ENCODE measurements at places on chromosomes 1 and 21.
A peak's percentile ranks its signal among the peaks of the same experiment; 100 is the strongest.

GRCh38 chr1:55375617-55376258, 160.6 kb upstream of the USP24 start:
- DNase-seq = peak; percentile 72

DNA sequence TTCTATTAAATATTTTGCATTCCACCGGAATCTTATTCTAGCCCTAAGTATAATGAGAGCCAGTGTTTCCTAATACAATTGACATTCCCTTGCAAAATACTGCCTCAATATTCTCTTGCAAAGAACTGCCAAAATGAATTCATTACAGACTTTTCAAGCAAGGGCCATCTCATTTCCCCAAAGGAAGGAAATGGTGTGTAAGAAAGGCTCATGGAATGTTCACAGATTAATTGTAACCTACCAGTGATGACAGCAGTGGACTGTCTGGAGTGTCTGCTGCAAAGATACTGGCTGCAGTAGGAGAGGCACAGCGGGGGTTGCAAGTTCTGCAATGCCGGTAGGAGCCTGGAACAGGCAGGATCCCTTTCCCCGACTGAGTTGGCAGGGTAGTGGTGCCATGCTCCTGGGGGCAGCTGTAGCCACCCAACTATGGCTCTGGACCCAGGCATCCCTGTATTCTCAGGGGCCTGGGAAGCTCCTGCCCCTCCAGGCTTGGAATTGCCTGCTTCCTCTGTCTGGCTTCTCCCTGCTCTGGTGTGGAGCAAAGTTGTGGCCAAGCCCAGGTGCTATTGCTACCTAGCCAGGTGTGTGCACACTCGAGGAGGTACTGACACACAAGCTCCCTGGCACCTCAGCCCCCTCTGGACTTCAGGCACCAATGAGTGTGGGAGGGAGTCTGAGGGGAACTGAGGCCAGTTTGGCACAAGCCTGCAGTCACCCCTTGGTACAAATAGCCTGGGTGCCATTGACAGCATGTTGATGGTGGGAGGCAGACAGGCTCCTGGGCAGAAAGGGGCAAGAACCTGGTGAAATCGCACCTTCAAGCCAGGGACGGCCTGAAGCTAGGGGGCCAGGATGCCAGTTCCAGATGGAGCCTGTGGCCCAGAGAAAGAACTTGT, 1371.0 kb downstream of the KCNT2 start:
- DNase-seq = no peak

- no peak for DNase-seq
These were observed 3.0 kb downstream of the PTPN22 start for GRCh38 chr1:113868387-113869083.

- DNase-seq = no peak
These were observed 642.2 kb downstream of the PTPRU start for GRCh38 chr1:29878501-29878900.

GRCh38 chr1:50416150-50416527, 7.1 kb downstream of the DMRTA2 start:
- no peak for DNase-seq

DNA sequence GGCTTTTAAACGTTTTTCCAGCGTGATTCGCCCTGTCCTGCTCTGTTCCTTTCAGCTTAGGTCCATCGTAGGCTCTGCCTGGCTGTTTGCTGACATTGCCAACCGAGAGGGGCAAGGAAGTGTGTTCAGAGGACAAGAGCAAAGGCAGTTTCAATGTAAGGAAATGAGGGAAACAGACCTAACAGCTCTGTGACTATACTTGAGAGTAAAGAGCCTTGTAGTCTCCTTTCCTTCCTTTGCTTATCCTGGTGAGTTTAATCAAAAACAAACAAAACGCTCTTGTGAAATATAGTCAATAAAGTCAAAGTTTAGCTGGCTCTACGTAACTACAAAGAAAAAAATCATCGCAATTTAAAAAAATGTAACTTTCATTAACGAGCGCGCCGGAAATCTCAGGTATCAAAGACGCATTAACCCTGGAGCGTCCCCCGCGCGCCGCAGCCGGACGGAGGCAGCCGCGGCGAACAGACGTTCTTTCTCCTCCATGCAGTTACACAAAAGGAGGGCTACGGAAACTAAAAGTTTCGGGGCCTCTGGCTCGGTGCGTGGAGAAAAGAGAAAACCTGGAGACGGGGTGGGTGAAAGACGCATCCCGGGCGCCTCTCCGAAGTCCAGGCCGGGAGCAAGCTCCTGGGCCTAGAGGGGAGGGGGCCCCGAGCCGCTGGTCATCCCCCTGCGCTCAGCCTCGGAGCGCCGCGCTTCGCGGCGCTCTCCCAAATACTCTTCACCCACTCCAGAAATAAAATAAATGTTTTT, 617 bp upstream of the ADGRL2 start:
- no peak for DNase-seq

- no peak for DNase-seq
These were observed 642.3 kb downstream of the RWDD3 start for GRCh38 chr1:95876276-95876675.

- no peak for DNase-seq
These were observed 17.1 kb upstream of the HDAC1 start for GRCh38 chr1:32274646-32275340.

GRCh38 chr1:32184650-32185049, 5.2 kb downstream of the TXLNA start:
- DNase-seq = no peak

DNA sequence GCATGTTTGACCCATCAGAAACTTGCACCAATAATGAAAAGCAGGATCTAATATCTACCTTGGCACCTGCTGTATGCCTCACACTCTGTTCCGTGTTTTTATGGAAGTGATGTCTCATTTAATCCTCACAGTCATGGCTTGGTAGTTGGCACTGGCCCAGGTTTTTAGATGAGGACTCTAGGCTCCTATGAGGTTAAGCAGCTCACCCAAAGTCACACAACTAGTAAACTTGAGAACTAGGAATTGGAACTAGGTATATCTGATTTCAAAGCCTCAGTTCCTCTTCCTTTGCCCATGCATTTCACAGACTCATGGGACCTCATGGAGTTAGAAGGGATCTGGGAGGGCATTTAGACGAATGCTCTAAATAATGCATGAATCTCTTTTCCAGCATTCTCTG, 21.3 kb upstream of the TARBP1 start:
- DNase-seq = no peak

- no peak for DNase-seq
These were observed 47.3 kb upstream of the GPR37L1 start for GRCh38 chr1:202075389-202075788.

DNA sequence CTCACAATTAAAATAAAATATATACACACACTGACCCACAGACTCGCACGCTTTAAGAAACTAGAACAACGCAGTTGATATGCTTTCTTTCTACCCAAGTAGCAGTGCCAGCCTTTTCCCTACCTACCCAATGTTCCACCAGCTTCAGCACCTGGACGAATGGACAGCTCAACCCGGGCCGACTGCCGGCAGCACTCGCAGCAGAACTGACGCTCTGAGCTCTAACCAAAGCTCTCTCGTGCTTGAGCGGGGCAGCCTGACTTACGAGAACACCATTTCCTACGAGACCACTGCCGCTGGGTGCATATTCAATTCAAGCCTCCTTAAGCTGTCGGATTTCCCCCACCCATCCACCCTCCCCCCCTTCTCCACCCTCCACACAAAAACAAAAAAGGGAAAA, 127.4 kb upstream of the DPYD start:
- peak; percentile 49 for DNase-seq

DNA sequence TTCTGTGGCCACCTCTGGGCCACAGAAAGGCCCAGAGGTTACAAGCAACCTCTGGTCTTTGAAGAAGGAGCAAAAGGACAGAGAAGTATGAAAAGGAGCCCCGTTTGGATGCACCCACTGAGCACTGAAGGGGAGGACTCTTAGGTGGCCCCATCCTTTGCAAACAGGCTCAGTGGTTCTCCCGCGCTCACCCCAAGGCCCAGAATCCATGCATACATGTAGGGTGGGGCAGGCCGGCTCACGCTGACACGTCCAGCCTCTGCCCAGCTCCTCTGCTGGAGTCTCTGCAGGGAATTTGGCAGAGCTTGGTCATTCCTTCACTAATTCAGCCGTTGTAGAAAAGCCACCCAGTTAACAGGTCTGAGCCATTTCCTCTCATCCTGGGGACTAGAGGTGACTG, 61.3 kb upstream of the AJAP1 start:
- no peak for DNase-seq

DNA sequence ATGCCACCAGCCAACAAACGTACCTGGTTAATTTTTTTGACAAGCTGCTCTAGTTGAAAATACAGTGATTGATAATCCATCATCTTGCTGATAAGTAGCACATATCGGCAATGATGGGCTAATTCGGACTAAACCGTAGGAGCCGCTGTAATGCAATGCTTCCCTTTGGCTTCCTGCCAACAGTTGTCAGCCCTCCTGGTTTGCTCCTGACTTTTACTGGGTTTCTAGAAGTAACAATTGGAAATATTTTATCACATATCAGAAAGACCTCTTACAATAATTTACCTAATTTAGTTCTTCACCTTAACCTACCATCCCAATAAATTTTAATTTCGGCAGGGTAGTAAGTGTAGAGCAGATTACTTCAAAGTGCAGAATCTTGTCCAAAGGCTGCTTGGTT, 148.5 kb downstream of the DHRS3 start:
- DNase-seq = no peak

DNA sequence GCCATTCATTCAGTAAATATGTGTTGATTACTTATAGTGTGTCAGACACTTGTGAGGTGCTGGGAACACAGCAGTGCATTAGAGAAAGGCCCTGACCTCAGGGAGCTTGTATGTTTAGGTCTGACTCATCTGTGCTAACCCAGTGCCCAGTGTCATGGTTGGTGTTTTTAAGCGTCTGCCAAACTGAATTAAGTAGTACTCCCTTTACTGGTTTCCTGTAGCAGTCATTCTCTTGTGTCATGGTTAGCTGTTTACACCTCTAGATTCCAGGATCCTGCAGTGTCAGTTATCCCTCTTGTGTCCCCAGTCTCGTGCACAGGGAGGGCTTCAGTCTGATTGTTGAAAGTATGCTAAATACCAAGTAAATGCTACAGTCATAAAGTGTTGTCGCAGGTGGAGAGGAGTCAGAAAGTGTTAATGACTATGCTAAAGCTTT, 14.2 kb downstream of the UCK2 start:
- no peak for DNase-seq

- DNase-seq = no peak
These were observed 81.1 kb upstream of the TSPAN2 start for GRCh38 chr1:115170377-115170776.

DNA sequence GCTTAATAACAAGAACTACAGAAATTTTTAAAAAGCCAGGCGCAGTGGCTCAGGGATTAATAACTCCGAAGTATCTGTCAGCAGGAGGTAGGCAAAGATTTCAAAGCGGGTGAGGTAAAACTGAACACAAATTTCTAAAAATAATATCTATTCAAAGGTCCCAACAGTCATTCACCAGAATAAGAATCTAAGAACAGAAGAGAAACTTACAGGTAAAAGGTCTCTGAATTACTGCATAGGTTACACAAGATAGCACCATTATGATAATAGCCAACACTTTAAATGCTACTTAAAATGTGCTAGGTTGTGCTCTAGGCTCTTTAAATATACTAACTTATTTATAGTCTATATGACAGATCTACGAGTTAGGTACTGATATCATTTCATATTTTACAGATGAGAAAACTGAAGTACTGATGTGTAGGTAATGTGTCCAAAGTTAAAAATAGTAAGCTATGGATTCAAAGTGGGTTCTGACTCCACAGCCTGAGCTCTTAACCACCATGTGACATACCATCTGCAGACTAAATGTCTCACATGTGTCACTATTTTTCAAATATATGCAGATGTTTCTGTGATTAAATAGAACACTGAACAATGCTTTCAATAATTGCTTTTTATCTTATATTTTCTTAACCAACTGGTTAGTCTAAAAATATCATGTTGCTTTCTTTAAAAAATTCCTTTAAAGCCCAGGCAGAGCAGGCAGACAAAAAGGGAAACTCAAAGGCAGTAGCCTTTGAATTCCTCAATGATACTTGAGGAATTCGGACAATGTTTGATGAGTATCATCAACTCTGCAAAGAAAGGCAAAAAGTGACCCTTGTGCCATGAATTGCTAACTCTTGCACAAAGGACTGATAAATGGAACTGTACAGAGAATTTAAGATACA, 80.5 kb upstream of the TTC39A start:
- DNase-seq = peak; percentile 45

- DNase-seq = peak; percentile 61
These were observed at the start of gene SPATC1L for GRCh38 chr21:46183910-46184624. SPATC1L (minus strand) TSS chr21:46184459; CDS start chr21:46182816, 1,643 bp downstream.

DNA sequence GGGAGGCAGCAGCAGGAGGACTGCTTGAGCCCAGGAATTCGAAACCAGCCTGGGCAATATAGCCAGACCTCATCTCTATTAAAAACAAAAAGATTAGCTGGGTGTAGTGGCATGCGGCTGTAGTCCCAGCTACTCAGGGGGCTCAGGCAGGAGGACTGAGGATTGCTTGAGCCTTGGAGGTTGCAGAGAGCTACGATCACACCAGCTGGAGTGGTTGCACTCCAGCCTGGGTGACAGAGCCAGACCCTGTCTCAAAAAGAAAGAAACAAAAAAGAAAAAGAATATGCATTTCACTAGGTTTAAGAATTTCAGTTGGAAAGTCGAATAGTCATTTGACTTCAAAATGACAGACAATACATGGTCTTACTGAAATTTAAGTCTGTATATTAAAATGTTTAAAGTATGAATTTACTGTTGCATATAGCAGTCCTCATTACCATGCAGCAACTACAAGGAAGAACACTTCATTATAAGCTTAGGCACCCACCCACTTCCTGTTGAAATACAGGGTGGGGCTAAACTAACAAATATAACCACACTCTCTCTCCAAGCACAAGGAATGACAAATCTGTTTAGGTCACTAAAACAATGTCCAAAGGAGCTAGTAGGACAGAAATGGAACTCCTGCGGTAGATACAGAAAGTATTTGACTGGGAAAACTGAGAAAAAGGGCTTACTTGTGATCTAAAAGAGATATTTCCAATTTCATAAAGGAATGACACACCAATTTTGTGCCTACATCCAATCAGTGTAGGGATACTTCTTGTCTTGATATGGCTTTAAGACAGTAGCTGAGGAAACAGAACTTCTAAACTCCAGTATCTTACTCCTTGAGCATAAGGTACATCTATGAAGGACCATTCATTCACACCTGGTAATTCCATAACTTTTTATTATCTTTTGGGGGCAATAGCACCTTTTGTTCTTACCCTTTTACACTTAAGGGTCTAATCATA, 44.1 kb downstream of the GPR3 start:
- DNase-seq = no peak

- no peak for DNase-seq
These were observed 86.2 kb downstream of the DAB1 start for GRCh38 chr1:57337623-57338022.

- peak; percentile 85 for DNase-seq
These were observed 43.6 kb downstream of the DMRTB1 start for GRCh38 chr1:53502641-53503432.

DNA sequence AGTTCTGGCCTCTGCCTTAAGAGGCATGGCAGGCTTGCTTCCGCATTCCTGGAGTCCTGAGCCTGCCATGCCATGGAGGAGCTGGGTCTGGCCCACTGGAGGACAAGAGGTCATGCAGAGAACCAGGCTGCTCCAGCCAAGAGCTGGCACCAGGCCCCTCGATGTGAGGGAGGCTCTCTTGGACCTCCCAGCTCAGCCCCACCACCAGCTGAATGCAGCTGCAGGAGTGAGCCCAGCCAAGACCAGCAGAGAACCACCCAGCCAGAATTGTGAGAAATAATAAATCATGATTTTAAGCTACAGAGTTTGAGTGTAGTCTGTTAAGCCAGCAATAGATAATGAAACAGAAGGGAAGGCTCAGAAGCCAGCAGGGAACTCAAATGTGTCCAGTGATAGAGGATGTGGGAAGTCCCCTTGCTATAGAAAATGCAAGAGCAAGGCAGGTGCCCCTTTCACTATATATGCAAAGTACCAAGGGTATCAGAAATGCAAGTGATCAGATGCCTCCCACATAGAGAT, 118.4 kb downstream of the HIVEP3 start:
- DNase-seq = no peak
